SK-N-SH treated with all-trans-retinoic acid at 6 μM for 48 hours (cell line): ENCODE measurements at places on chromosomes 5 and 9.

- ATAC-seq: no peak
These were observed 30.2 kb downstream of the RETREG1 start for GRCh38 chr5:16586556-16586955.

- ATAC-seq: no peak; the same call in none of the 3 replicates
These were observed 41.9 kb upstream of the TESK1 start for GRCh38 chr9:35562895-35563780.

GRCh38 chr5:42875211-42875610 lies 63.5 kb upstream of the SELENOP start:
- no peak for ATAC-seq

- no peak for ATAC-seq
These were observed 157.5 kb upstream of the HAPLN1 start for GRCh38 chr5:83877911-83878706.

DNA sequence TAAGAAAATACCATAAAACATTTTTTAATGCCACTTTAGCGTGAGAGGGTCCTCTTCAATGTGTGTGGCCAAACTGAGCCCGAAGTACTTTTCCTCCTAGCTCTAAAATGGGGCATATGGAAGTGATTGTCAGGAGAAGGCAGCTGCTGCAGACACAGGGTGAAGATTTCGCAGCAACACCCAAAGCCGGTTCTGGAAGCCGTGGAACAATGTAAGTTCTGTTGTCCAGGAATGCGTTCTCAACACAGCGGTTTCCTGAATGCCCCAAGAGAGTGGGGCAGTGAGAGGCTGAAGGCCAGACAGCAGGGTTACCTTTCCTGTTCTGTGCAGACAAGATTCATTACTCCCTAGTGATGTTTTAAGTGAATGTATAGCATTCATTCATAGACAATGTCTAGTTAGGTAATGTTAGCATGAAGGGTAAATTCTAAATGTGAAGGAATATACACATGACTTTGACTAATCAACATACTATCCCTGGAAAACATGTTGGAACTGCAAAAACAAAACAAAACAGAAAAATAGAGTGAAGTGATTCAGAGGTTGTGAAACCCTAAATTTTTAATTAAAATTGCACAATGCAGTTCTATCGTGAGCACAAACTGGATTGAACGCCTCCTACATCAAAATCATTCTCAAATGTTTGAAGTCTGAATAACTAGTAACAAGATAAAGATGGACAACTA lies 197.0 kb upstream of the SEMA6A start:
- no peak for ATAC-seq

- ATAC-seq: no peak
These were observed 895.9 kb upstream of the CDH10 start for GRCh38 chr5:25540628-25541027.
